ENCODE measurements at places on chromosomes 3 and 15. TPM values are rescaled to one million over a fixed set of nuclear protein-coding genes. Genes with fewer than 3 reads are reported as not detected.

GRCh38 chr15:83733691-83734090 lies 79.8 kb downstream of the ADAMTSL3 start:
- H3K4me1 ChIP-seq: peaks cover 4% of the 10 kb centered on the region
- no peaks in the 10 kb centered on the region for H3K27me3 ChIP-seq
- H3K4me3 ChIP-seq: no peak overlapping the region
- no peak for DNase-seq
- H3K27ac ChIP-seq: no peak overlapping the region

DNA sequence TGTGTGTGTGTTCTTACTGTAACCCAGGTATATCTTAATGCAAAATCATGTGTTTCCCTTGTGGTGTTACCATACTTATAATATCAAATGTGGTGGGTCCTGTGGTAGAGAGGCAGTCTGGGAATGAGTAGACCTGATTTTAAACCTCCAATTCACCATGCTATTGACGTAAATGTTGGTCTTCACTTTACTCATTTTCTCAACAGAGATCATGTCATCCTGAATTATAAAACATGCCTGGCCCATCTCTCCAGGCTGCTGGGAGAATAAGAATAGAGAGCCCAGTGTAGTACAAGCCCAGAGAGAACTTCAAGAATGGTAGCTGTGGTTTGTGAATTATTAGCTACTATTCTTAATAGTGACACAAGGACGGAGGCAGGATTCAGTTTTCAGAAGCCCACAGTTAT lies 88.1 kb downstream of the MBNL1 start:
- H3K27ac ChIP-seq: no peak overlapping the region
- peaks cover 19% of the 10 kb centered on the region for H3K4me1 ChIP-seq
- H3K27me3 ChIP-seq: no peaks in the 10 kb centered on the region
- no peak overlapping the region for H3K4me3 ChIP-seq
- no peak for DNase-seq
- H3K36me3 ChIP-seq: no peaks in the 10 kb centered on the region

GRCh38 chr3:31247850-31248562 lies 284.7 kb upstream of the STT3B start:
- no peaks in the 10 kb centered on the region for H3K27me3 ChIP-seq
- H3K4me3 ChIP-seq: no peak overlapping the region
- DNase-seq: no peak

MAGI1 gene
- 40.6 TPM for total RNA-seq

LYSMD2 gene
- total RNA-seq: 0.15 TPM

DNA sequence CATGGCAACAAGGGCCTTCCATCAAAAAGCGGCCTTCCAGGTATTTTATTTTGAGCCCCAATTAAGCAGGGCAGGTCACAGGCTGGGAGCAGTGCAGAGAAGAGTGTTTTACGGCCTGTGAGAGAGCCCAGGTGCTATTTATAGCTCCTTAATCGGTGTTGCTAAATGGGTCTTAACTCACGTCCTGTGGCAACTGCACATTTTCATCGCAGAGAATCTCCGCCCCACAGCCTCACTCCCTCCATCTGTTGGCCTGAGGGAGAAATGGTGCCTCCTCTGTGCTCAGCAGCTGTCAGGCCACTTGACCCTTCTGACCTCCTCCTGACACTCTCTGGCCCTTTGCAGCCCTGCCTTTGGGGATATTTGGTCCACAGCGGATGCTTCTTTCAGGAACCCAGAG lies 58.6 kb downstream of the SPSB4 start:
- H3K36me3 ChIP-seq: no peaks in the 10 kb centered on the region
- H3K4me1 ChIP-seq: peaks cover 3% of the 10 kb centered on the region
- no peak overlapping the region for H3K27ac ChIP-seq
- DNase-seq: no peak
- no peaks in the 10 kb centered on the region for H3K27me3 ChIP-seq

DNA sequence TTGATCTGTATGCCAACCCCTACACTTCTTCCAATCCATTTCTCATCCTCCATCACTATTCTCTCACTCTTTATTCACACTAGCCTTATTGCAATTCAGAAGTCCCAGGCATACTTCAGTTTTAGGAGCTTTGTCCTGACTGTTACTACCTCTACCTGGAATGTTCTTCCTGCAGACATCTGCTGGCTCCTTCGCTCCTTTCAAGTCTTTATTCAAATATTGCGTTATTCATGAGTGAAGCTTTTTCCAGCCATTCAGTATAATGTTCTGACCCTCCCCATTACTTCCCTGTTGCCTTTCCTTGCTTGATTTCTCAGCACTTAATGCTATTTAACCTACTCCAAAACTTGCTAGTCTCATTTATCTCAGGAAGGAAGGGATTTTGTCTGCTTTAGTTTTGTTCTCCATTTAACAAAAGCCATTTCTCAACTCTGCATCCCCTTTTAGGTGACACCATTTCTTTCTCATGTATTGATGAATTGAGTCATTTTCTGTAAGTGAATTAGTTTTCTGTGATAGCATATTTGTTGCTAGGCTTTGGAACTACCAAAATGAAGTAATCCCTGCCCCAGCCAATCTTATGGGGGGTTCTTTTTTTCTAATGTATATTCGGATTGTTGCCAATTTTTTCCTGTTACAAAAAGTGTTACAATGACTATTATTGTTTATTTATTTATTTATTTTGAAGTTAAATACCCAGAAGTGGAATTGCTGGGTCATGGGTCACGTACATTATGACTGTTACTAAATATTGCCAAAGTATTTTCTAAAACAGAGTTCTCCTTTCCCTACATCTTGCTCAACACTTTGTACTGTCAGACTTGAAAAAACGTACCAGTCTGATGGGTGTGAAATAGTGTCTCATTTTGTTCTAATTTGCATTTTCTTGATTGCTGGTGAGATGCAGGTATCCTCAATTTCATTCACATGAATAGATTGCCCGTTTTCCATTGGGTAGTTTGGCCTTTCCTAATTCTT lies 9.4 kb downstream of the ATP11B start:
- H3K36me3 ChIP-seq: no peaks in the 10 kb centered on the region
- H3K27ac ChIP-seq: peak overlapping the region; percentile 40
- no peak overlapping the region for H3K4me3 ChIP-seq
- H3K4me1 ChIP-seq: peaks cover 14% of the 10 kb centered on the region
- H3K27me3 ChIP-seq: no peaks in the 10 kb centered on the region
- DNase-seq: no peak

DNA sequence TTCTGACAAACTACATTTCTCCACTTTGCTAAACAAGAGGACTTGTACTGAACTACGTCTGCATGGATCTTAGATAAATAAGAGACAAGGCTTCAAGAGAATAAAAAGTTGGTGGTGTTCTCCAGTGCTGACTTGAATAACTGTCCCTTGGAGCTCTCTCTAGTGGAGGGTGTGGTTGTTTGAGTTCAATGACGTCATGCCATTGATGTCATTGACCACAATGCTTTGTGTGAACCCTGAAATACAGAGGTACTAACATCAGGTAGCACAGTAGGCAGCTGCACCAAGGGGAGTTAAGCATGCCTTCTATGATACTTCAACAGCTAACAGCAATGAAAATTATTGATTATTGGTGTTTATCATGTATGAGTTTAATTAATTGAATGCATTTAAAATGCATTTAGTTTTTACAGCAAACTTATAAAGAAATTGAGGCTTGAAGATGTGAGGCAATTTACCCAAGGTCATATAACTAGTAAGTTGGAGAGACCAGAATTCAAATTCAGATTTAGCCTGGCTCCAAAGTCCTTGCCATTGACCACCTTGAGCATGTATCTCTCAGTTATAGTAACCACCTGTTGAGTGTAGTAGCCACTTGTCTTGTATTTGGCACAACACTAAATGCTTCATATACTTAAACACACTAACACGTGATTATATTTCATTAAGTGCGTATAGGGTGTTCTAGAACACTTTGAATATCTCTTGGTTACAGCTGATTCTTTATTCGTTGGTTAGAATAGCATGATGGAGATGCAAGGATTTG lies 126.0 kb upstream of the ANKRD28 start:
- H3K4me1 ChIP-seq: peaks cover 9% of the 10 kb centered on the region
- no peaks in the 10 kb centered on the region for H3K36me3 ChIP-seq
- H3K27ac ChIP-seq: no peak overlapping the region
- H3K27me3 ChIP-seq: no peaks in the 10 kb centered on the region
- H3K4me3 ChIP-seq: no peak overlapping the region
- no peak for DNase-seq

GRCh38 chr3:10798600-10799367 lies 17.2 kb upstream of the SLC6A11 start:
- DNase-seq: no peak
- H3K27me3 ChIP-seq: peaks cover 83% of the 10 kb centered on the region
- no peaks in the 10 kb centered on the region for H3K36me3 ChIP-seq

DNA sequence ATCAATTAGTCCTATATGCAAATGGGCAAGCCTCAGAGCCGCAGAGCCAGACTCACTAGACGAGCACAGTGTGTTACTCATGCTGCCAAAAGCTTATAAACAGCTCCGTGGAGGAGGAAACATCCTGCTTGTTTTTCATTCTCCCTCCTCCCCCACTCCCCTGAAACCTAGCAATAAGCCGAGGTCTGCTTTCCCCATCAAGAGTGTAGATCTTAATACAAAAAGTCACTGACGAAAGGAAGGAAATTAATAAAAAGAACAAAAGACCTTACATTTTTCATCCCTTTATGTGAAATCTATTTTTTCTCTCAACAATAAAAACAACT lies 88.5 kb downstream of the XXYLT1 start:
- DNase-seq: no peak
- H3K4me1 ChIP-seq: peaks cover 18% of the 10 kb centered on the region
- no peak overlapping the region for H3K27ac ChIP-seq
- no peak overlapping the region for H3K4me3 ChIP-seq

ADGRG7 gene
- total RNA-seq: not detected

P4HTM gene
- total RNA-seq: 15.3 TPM

GRCh38 chr15:95988574-95988887 lies 342.0 kb upstream of the NR2F2 start:
- DNase-seq: no peak
- H3K4me1 ChIP-seq: peaks cover 7% of the 10 kb centered on the region
- H3K4me3 ChIP-seq: no peak overlapping the region
- H3K27ac ChIP-seq: no peak overlapping the region

- H3K27ac ChIP-seq: peak overlapping the region; percentile 90
- no peaks in the 10 kb centered on the region for H3K36me3 ChIP-seq
- H3K4me1 ChIP-seq: peaks cover 64% of the 10 kb centered on the region
- H3K4me3 ChIP-seq: peak overlapping the region; percentile 3
- peak; percentile 94 for DNase-seq
These were observed 4.5 kb upstream of the SEMA3B start for GRCh38 chr3:50264383-50264963.

Data from neural progenitor cell (in vitro differentiated cells).